ENCODE measurements at places on chromosomes 16 and 17.

DNA sequence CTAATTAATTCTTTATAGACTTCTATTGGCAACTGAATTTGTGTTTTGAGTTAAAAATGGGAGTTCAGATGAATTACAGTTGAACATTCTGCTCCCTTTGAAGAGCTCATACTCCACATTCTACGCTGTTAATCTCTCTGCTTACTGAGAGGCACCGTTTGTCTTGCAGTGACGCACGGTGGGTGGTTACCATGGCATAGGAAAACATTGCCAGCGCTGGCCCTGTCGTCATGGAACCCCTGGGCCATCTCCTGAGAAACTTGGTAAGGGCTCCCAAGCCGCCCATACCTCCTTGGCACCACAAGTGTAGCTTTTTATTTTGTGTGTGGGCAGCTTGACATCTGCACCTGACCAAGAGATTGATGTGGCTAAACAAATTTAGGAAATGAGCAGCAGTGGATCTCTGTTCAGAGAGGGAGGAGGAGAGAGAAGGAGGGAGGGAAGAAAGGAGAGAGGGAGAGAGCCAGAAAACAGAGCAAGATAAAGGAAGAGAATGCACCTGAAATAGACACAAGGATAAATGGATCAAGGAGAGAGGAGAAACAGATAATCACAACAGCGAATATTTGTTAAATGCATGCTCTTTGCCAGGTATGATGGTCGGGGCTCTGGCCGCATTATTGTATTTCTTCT, 398.5 kb downstream of the HAPSTR1 start:
- no peak for DNase-seq

GRCh38 chr16:58638148-58639036, 8.8 kb upstream of the CNOT1 start:
- DNase-seq, result no peak

DNA sequence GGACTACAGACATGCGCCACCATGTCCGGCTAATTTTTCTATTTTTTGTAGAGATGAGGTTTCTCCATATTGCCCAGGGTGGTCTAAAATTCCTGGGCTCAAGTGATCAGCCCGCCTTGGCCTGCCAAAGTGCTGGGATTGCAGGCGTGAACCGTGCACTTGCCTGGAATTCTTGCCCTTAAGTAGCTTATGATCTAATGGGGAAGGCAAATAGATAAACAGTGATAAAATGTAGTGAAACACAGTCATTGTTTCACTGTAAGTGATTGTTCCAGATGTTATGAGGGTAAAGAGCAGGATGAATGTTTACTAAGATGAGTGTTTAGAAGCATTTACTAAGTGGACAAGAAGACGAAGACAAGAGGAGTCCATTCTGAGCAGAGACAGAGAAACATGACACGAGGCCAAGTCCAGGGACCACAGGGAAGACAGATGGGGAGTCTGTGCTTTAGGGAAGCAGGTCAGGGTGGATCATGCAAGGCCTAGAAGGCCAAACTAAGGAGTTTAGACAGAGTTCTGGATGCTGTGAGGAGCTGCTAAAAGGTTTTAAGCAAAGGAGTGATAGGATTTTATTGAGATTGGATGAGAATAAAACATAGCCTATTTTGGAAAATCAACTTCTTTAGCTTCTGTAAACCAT, 36.9 kb downstream of the YPEL2 start:
- no peak for DNase-seq

- no peak for DNase-seq
Observed at GRCh38 chr17:38898291-38898679, 27.1 kb upstream of the LASP1NB start.

DNA sequence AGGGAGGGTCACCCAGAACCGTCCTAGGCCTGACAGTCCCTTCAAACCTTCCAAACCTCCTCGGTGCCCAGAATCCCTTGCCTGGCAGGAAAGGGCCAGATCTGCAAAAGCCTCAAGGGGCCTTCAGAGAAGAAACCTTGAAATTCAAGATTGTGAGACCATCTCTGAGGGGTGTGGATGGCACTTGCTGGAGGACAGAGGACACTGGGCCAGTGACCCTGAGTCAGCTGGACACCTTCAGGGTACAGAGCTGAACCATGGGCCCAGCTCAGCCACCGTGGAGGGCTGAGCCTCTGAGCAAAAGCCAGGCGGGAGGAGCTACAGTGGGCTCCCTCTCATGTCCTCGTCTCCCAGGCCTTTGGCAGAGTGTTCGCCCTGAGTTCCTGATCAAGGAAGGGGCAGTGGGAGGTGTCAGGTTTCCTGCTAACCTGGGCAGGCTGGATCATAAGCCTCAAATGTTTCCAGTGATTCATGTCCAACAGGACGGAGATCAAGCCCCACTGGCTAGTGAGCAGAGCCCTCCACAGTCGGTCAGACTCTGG, 3.0 kb downstream of the PDILT start:
- DNase-seq, result no peak

- no peak for DNase-seq
Observed at GRCh38 chr16:927406-927805, 43.4 kb downstream of the LMF1 start.

DNA sequence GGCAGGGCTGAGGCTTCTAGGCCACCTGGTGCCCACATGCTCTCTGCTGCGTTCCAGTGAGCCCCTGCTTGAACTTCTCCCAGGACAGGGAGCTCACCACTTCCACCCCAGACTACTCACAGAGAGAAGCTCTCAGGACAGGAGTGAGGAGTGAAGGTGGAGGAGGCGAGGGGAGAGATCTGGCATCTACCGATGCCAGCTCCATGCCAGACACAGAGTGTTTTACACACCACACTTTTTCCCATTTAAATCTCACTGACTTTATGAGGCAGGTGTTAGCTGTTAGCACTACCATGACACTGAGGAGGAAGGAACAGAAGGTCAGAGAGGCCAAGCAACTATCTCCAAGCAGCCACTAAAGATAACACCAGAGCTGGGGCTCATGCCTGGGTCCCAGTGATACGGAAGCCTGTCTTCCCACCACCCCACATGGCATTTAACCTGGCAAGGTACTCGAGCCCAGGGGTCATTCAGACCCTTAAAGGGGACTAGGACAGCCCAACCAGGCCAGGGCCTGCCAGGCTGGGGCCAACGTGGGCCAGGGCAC, 6.8 kb downstream of the FAM83G start:
- no peak for DNase-seq

GRCh38 chr17:47998044-47998443, 27.1 kb downstream of the CDK5RAP3 start:
- DNase-seq, result no peak

DNA sequence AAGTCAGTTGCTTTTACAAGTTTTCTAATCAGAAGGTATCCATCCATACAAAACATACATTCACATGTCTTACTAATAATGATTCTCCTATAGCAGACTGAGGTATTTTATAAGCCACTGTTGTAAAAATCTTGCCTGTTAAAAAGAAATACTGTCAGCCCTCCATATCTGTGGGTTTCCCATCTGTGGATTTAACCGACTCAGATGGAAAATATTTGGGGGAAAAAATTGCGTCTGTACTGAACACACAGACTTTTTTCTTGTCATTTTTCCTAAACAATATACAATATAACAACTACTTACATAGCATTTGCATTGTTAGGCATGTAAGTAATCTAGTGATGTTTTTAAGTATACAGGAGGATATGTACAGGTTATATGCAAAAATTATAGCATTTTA, 90.4 kb downstream of the PARN start:
- DNase-seq, result no peak

DNA sequence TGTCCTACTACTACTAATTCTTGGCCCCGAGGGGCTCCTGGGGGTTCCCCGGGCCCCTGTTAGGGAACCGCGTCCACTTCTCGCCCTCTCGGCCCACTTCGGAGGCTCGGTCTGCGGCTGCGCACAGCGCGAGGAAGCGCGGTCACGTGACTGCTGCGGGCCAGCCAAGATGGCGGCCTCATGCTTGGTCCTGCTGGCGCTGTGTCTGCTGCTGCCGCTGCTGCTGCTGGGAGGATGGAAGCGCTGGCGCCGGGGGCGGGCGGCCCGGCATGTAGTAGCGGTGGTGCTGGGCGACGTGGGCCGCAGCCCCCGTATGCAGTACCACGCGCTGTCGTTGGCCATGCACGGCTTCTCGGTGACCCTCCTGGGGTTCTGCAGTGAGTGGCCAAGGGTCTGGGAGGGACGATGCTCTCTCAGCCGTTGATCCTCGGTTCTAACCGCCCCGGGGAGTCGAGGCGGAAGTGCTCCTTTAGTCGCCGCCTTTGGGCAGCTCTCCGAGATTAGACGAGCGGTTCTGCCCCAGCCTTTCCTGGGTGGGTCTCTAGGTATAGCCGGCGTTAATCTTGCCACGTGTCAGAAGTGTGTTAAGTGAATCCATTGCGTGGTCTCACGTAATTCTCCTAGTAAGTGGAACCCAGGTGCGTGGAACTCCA, at the start of gene ALG1:
Gene ALG1 (plus strand): TSS at position 163 of the 653 bp plus-strand sequence. CDS start 7 bp downstream, at position 170.
- peak; percentile 70 for DNase-seq

DNA sequence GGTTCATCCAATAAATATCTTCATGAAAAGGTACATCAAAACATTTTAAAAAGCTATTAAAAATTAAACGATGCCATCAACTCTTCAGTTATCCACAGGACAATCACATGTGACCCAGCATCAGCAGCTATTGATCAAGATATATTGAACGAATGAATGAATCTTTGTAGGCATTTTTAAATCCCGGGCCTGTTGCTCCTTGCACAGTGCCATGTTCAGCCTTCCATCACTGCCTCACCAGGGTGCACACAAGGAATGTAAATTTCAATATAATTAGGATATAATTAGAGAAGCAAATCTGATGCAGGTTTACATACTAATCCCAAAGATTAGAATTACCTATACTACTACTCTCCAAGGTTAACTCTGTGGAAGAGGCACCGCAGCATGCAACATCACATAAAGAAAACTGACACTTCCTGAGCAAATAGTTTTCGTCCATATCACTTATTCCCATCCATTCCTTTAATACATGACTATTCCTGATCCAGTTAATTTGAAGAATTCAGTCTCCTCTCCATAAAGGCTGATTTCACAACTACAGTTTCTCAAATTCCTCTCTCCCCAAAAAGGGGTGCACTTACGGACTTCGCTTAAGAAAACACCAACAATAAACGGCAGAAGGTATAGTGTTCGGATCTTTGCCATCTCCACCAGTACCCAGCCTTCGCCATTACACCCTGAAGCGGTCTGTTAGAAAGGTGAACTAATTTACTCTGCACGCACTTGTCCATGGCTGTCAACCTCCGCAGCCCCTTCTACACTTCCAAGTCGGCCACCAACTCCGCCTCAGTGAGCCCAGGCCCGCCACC, 938 bp downstream of the NCOR1 start:
- DNase-seq, result peak; percentile 14

- no peak for DNase-seq
Observed at GRCh38 chr16:75172578-75172977, 24.3 kb downstream of the ZFP1 start.

- DNase-seq, result no peak
Observed at GRCh38 chr16:49806446-49806845, 49.5 kb downstream of the ZNF423 start.
